Activated T-helper 1 cell treated with anti-CD3 and anti-CD28 coated beads, Interleukin-12 subunit alpha, Interleukin-12 subunit beta, Interleukin-2, Interleukin-4 antibody, amounts not matched to agents 30 ng/mL and 10 ng/mL and 1 ng/mL, durations not matched to agents 14 hours and 24 hours and 36 hours (primary cell): ENCODE measurements at places on chromosomes 16 and 17.

GRCh38 chr17:63988741-63989621 is 9.2 kb upstream of the PRR29 start:
- DNase-seq = no peak

DNA sequence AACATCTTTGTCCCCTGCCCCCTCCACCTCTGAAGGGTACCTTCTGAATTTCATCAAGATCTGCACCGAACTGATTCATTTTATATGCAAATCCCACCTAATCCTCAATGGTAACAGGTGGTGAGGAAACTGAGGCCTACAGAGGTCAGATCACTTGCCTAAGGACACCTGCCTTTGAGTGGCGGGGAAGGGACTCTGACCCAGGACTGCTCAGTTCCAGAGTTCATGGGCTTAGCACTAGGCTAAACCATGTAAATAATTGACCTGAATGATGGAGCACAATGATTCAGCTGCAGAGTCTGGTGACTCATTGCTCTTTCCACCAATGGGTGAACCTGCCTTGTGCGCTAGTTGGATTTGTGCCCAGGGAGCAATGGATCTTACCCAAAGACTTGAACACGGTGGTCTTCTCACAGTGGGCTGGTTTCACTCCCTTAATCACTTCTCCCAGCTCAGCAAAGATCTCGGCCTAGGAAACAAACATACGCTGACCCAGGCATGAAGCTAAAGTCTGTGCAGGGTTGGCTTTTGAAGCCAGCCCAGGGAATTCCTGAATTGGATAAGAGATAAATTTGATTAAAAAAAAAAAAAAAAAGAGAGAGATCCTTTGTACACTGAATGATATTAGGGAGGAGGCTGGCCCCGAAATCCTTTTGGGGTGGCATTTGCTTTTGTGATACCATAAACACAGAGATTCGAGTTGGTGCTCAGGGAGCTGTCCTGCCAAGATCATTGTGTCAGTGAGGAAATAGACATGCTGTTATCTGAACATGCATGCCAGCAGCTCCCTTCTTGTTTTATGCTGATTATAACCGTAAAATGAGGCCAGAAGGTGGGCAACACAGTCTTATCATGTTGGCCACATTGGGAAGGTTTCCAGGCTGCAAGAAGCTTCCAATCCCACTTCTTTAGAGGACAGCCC is 17.0 kb downstream of the CRYM start:
- no peak for DNase-seq

- no peak for DNase-seq
Measured at GRCh38 chr16:75287708-75288107, 36.3 kb upstream of the BCAR1 start.

DNA sequence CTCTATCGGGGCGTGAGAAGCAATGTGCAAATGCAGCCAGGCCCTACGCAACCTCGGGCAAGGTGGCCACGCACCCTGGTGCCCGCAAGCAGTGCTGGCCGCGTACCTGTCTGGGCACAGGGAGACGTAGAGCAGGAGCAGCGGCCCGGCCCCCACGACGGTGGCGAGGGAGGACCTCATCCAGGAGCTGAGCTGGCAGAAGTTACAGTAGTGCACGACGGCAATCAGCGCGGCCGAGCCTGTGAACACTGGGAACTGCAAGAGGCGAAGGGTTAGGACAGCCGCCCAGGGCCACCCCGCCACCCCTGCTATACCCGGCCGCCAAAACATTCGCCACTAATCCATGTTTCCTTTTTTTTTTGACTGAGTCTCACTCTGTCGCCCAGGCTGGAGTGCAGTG is 96.9 kb upstream of the CREBBP start:
- no peak for DNase-seq

- no peak for DNase-seq
Measured at GRCh38 chr16:4180511-4180910, 61.4 kb downstream of the SRL start.

- DNase-seq = no peak
Measured at GRCh38 chr17:51362811-51363585, 102.7 kb downstream of the UTP18 start.

DNA sequence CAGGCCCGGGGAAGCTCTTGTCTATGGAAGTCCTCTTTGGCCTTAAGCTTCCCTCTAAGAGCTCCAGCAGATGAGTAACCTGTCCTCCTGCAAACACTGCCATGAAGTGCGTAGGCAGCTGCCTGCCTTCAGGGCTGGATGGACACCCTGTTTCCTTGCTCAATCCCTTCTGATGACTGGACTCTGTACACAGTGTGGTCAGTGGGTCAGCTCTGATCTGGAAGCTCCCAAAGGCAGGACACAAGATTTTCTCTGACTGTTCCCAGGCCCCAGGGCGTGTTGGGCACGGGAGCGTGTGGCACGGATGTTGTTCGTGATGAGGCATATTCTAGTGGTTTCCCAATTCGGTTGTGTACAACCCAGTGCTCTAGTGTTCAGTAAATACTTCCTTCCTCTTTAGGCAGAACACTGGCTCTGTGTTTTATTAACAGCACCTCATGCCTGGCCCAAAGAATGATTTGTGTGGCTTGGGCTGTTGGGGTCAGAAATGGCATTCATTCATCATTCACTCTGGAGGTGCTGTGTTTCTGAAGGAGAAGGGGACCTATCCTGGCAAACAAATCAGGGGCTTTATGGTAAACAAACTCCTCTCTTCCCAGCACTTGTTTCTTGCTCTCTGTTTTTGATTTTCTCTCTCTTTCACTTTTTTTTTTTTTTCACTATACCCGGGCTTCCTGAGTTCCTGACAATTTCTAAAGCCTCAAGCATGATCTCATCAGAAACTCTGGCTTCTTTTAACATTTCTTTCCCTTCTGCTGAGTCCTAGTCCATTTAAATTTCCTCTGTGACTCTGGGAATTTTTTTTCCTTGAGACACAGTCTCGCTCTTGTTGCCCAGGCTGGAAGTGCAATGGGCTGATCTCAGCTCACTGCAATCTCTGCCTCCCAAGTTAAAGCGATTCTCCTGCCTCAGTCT is 12.0 kb upstream of the RNF157 start:
- peak; percentile 48 for DNase-seq

GRCh38 chr17:81509207-81509971 is 3.2 kb downstream of the ACTG1 start:
- no peak for DNase-seq

DNA sequence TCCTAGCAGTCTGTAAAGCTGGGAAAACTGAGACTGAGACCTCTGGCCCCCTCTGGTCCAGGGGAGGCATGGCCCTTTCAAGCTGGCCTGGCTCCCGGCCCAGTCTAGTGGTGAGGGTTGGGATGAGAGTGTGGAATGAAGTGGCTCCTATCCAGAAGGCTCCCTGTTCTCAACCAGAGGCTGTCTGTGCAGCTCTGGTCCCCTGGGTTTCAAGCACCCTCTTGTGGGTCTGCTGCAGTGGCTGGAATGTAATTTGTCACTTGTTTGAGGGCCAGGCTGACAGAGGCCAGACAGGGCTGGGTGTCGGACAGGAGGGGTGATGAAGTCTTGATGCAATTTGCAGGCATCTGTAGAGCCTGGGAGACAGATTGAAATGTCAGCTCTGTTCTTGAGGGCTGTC is 22.1 kb upstream of the PHF12 start:
- no peak for DNase-seq

- DNase-seq = no peak
Measured at GRCh38 chr17:71208111-71208704, 912.6 kb upstream of the SOX9 start.

GRCh38 chr16:69049146-69049545 is 56.3 kb upstream of the HAS3 start:
- DNase-seq = no peak

DNA sequence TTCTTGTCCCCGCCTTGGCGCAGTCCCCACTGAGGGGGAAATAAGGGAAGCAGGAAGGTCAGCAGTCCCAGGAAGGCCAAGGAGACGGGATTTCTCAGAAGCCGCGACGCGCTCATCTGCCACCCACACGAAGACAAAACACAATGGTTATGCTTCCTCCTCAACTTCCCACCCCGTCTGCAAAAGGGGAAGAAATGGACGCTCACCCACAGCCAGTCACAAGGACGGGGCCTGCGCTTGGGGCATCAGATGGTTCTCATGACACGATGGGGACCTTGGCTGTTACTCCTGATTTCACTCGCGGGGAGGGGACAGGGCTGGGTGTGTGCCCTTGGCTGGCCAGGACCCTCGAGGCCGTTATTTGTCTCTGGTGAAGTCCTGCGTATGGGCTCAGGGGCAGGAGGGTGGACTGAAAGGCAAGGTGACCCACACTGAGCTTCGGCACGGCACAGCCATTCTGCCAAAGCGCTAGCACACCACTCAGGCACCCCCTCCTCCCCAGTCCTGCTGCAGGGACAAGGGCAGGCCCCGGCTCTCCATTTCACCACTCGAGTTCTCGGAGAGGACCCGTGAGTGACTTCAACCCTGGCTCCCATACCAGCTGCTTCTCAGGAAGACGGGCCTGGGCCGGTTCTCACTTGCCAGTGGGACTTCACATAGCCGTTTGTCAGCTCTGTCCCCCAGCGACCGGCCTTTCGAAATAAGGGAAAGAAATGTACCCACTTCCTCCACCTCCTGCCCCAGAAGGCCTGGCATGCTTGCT is 84.5 kb downstream of the ABR start:
- DNase-seq = no peak

DNA sequence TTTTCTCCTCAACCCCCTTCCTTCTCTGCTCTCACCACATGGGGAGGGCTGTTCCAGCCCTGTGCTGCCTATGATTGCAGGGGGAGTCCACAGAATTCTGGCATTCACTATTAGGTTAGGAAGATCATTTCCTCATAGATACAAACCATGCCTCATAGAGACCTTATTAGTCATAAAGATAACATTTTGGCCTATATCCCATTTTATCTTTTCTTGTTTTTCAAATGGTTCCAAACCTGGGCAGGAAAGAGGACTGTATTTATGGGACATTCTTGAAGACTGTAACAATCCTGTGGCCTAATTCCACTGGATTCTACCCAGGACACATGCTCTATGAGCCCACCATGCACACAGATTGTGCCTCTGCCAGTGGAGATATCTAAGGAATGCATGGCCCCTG is 51.7 kb downstream of the ASIC2 start:
- DNase-seq = no peak

DNA sequence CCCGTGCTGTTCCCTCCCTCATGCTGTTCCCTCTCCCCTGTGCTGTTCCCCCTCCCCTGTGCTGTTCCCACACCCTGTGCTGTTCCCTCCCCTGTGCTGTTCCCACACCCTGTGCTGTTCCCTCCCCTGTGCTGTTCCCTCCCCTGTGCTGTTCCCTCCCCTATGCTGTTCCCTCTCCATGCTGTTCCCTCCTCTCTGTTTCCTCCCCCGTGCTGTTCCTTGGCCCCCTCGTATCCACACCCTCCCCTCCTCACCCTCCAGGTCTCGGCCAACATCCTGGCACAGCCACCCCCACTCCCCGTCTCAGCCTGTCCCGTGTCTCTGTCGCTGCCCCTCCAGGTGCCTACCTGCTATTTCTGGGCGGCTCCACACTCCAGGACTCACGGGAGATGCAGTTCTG is 48.5 kb upstream of the ZC3H18 start:
- DNase-seq = no peak

- DNase-seq = no peak
Measured at GRCh38 chr17:39820541-39820940, 43.6 kb downstream of the IKZF3 start.

GRCh38 chr16:65377195-65377594 is 255.3 kb upstream of the CDH11 start:
- no peak for DNase-seq

DNA sequence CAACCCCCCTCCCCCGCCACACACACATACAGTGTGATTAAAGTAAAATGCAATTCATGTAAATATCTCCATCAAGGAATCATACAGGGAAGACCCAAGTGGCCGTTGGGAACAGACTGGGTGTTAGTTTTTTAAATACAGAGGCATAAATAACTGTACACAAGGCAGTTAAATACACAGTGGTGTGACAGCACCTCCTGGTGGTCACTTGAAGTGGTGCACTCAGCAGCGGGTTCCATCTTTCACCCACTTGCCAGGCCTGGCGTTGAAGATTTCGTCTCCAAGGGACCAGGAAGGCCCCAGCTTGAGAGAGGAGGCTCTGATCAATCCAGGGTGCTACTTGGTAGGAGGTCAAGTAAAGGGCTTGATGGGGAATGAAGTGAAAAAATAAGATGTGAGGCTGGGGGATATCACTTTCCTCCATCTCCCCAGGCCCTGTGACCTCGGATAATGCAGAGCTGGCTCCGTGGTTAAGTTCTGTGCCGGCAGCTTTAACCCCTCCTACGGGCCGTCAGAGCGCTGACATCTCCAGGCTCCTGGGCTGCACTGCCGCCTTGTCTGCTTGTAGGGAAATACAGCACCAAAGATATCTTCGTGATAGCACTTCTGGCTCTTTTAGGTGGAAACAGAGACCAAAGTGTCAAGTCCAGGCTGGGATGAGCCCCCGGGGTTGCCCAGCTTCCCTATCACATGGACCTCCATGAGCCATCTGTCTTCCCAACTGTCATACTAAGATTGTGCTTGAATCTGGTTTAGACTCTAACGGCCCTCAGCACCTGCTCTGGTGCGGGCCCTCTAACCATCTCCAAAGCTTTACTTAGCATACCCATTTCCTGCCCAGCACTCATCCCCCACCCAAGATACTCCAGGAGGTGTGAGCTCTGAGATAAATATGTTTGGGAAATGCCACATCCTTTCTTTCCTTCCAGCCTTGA is 20.7 kb downstream of the LGALS9 start:
- DNase-seq = peak; percentile 39

DNA sequence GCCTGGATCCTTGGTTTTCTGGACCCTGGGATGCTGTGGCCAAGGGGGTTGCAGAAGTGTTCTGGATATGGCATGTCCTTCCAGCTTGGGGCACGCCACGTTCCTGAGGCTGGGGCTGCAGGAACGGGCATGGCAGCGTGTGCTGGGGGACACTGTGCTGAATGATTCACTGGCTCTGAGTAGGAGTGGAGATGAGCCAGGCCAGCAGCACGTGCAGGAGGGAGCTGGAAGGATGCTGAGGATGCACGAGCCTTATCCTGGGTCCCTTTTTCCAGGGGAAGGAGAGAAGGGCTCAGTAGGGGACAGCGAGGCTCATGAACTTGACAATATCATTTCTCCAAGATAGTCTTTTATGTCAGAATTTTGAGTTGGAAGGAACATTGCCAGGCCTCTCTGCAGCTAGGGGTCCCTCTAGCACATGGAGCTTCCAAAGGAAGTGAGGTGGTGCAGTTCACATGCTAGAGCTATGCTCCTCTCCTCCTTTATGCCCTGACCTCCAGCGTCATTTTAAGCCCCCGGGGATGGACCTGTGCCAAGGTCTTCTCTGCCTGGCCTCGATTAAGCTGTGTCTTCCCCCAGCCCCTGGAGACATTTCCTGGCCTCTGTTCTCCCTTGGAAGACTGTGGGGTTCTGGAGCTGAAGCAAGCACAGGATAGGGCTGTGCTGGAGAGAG is 125.9 kb downstream of the OR1D5 start:
- DNase-seq = no peak

GRCh38 chr17:63931981-63932561 is at the start of gene CD79B:
TSS of gene CD79B (minus strand) at chr17:63932331. CDS start at chr17:63932261, 70 bp downstream.
- peak; percentile 22 for DNase-seq
